Activated CD4-positive, alpha-beta memory T cell treated with anti-CD3 and anti-CD28 coated beads for 36 hours (primary cell): ENCODE measurements at places on chromosomes 16 and 17. TPM values are rescaled to one million over a fixed set of nuclear protein-coding genes. Genes with fewer than 3 reads are reported as not detected.

DNA sequence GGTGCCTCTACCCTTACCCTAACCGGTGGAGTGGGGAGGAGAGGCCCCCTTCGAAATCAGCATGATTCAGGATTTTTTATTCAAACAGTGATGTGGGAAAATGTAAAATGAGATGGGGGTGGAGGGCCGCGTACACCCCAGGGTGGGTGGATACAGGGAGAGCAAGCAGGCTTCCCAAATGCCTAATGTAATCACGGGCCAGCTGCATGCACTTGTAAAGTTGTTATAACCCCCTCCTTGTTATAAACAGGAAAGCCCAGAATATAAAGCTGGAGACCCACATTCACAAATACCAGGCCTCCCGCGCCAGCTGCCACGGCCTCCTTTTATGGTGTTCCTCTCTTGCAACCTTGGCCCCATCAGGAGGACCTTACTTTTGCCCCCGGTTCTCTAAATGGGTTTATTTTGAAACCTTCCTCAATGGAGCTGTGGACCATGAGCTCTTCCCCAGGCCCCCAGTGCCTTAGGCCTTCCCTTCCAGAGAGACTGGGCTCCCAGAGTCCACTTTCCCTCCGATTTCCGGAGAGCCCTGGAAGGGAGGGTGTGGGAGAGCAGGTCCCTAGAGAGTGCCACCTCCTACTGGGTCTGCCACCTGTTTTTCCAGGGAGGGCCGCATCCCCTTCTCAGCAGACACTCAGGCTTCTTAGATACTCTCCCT is 906 bp upstream of the FOXL1 start:
- DNase-seq: no peak

- DNase-seq: no peak
Measured at GRCh38 chr16:17380613-17381012, 90.1 kb downstream of the XYLT1 start.

RNF222 gene
- total RNA-seq: not detected

DNA sequence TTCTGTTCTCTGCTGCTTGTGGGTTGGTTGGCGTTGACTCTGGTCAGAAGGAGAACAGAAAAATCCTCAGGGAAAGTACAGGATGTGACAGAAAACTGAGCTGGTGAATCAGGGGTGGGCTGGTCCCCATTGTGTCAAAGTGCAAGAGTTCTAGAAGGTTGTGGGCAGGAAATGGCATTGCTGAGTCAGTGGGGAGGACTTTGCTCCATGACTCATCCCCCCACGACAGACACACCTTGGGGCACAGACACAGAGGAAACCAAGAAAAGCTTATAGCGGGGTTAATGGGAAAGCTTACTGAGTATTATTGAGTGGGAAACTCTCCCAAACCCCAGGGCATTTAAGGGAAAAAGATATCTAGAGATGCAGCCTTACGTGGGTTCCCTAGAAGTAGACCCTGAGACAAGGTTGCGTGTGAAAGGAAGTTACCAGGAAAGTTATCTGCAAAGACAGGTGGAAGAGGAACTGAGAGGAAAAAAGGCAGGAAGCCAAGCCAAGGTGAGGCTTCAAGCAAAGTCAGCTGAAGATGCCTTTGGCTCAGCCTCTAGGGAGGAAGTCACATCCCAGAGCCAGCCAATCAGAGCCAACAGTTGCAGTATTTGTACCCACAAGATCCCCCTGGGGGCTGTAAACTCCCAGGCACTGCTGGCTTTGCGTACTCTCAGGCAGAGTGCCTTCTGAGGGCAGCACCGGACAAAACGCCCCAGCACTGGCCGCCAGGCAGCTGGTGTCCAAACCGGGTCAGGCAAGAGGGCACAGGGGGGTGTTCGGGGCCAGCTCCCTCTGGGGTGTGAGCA is 86.4 kb downstream of the FOXL1 start:
- DNase-seq: peak; percentile 87

DNA sequence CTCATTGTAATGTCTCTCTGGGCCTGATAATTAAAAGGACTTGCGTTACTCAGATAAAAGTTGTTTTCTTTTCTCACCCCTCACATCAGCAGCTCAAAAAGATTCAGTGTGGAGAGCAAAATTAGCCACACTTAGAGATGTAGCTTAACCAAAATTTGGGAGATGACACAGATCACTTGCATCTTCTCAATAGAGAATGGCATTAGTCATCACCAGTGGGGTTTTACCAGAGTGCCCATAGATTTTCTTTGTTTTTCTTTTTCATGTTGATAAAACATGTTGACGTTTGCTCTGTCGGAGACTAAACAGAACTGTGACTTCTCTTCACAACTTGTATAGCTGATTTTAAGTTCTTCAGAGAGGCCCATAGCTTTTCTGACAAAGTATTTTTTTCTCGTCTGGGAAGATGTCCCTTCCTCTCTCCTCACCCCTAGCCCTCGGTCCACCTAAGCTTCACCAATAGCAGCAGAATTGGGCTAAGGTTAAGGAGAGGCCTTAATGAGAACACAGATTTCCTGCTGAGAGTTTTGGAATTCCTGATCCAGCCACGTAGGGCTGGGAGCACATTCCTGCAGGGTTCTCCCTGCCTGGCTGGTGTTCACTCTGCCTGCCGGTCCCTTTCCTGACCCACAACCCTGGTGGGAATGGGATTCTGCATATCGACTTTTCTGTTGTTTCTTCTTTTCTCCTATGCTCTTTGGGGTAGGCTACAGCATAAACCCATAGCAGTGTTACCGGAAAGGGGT is 92.6 kb downstream of the CACNG3 start:
- no peak for DNase-seq

FBXW10B gene
- 1.0 TPM for total RNA-seq

DNA sequence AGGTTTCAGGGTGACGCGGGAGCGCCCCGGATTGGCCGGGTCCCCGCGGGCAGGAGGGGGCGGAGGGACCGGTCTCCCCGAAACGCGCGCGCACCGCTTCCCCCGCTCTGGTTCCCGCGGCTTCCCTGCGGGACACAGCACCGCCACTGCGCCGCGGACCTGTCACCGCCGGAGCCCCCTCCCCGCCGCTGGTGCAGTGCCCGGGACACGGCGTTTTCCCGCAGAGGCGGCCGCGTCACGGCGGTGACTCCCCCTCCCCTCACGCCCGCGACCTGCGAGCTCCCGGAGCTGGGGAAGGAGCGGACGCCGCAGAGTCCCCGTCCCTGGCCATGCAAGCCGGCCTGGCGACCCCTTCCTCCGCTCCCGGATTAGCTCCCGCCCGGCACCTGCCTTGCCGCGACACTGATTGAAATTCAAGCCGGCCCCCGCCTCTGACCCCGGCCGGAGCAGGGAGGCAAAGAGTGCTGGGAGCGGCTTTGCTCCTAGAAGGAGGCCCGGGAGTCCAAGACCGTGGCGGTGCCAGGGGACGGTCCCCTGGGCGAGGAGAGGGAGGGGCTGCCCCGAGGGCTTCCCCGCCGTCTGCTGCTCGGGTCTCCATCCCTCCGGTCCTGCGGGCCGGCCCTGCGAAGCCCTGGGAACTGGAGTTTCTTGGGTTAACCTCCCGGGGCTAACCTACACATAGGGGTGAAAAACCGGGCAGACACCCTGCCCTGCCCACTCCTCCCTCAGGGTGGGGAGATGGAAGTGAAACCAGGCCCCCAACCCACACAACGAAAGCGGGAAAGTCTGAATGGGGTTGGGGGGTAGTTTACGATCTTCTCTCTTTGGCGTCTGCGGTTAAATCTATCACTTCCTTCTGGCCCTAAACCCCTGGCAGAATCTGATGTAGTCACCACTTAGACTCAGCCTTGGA is 1.0 kb downstream of the RHBDL3 start:
- DNase-seq: peak; percentile 32

HEATR9 gene
- 0.24 TPM for total RNA-seq

KRT25 gene
- not detected for total RNA-seq

CBFA2T3 gene
- 0.12 TPM for total RNA-seq

C17orf107 gene
- total RNA-seq: 2.5 TPM

- DNase-seq: no peak
Measured at GRCh38 chr17:64099543-64099942, 30.4 kb downstream of the ERN1 start.

DNA sequence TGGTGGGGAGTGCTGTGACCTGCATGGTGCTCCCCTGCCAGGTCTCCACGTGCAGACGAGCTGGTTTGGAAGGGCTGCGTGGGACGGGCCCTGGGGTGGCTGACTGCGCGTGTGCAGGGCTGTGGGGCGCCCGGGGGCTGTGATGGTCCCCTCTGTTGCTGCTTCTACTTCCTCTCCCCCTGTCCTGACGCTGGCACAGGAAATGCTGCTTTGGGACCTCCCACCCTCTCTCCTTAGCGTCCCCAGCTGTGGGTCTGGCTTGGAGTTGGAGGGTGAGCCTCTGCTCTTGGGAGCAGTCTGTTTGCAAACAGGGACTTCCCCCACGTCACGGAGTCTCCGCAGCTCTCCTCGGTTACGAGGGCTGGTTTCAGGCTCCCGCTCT is 35.2 kb downstream of the TSC2 start:
- no peak for DNase-seq

HP gene
- total RNA-seq: not detected

KRTAP9-4 gene
- total RNA-seq: not detected

- DNase-seq: no peak
Measured at GRCh38 chr17:36498155-36498554, 11.7 kb downstream of the ZNHIT3 start.

DNA sequence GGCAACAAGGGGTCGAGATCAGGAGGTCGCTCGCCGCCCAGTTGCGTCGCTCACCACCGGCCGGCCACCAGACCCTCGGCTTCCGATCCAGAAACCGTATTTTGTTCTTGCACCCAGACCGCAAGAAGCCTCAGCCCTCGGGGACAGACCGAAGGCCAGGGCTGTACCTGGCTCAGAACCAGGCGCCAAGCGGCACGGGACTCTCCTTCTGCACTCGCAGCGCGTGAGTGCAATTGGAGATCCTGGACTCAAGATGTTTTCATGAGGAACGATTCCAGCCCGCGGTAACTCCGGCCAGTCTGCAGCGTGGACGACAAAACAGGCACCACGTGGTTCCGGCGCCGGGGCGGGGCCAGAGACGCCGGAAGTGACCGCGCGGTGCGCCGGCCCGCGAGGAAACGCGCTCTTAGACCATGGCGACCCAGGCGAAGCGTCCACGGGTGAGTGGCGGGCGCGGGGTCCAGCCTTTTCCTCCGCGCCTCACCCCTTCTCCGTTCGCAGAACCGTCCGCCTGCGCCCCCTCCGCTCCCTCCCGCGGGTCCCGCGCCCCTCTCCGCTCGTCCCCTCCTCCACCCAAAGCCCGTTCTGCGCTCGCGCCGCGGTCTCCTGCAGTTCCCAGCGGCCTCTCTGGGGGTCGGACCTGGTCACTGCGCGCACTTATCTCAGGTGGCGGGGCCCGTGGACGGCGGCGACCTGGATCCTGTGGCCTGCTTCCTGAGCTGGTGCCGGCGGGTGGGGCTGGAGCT is at the start of gene SETD6:
SETD6 (plus strand) TSS at position 393 of the 746 bp plus-strand sequence; CDS start at position 414, 21 bp downstream.
- peak; percentile 85 for DNase-seq

GRCh38 chr17:19378416-19379360 is at the start of gene MAPK7:
TSS of gene MAPK7 (plus strand) at chr17:19378498. CDS start at chr17:19378901, 403 bp downstream.
- no peak for DNase-seq

DNA sequence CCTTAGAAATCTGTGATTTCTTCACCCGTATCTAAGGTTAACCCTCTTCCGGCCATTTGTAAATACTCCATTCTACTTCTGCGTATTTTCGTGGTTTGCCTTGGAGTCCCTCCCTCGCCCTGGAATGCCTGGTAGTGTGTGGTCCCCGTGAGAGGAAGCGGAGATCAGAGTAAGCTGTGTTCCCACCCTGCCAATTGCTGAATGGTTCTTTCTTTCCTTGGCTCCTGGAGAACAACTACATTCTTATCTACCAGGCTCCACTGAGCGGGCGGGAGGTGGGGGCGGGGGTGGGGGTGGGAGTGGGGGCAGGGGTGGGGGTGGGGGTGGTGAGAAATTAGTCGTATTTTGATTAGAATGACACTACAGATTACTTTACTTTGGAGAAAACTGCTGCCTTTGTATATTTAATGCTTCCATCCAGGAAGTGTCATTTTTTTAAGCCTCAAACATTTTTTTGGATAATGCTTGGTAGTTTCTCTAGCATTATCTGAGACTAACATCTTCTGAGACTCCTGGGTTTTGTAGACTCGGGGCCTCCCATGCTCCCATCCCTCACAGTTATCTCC is 20.9 kb upstream of the FASN start:
- DNase-seq: no peak

DNA sequence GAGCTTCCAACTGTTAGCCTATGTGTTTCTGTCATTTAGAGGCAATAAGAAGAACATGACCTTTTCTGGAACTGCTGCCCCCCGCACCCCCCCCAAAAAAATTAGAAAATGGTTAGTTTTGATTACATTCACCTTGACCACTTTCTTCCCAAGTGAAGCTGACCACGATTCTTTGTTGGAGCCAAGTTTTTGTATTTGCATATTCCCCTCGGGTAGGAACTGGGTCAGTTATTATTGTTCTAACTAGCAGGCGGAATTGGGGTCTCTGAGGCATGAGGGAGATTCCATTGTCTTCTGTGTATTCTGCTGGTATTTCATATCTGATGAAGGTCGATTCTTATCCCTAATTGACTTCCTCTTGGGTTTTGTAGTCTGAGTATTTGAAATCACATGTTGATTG is 231.6 kb downstream of the PRKCA start:
- DNase-seq: no peak

EME1 gene
- total RNA-seq: 47.7 TPM

WNT9B gene
- total RNA-seq: not detected

- DNase-seq: no peak
Measured at GRCh38 chr16:10441726-10442125, 55.9 kb downstream of the ATF7IP2 start.

ZNF764 gene
- total RNA-seq: 14.2 TPM

GRCh38 chr16:77548151-77548550 is 113.3 kb upstream of the ADAMTS18 start:
- DNase-seq: no peak

- DNase-seq: no peak
Measured at GRCh38 chr17:63156986-63157385, 191.0 kb downstream of the TANC2 start.

- no peak for DNase-seq
Measured at GRCh38 chr17:41775394-41776226, 10.9 kb downstream of the JUP start.

DNA sequence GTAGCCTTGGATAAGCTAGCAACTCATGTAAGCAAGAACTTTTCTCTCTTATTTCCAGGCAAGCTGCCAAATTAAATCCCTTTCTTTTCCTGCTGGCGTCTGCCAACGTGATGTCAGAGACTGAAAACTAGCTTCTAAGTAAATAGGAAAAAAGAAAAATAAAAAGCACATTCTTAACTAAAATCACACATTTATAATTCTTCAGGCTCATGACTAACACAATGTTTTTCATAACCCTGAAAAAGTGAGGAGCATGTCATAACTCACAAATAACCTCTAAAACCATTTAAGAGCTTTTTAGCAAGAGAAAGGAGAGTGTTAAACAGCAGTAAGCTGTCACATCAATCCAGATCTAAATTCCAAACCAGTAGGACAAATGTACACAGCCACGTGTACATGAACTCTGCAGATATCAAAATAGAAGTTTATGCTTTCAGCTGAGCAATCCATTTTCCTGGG is 110.0 kb downstream of the N4BP1 start:
- DNase-seq: no peak

- no peak for DNase-seq
Measured at GRCh38 chr16:22692916-22693637, 120.9 kb upstream of the HS3ST2 start.
